ENCODE measurements at places on chromosomes 16 and 17.

DNA sequence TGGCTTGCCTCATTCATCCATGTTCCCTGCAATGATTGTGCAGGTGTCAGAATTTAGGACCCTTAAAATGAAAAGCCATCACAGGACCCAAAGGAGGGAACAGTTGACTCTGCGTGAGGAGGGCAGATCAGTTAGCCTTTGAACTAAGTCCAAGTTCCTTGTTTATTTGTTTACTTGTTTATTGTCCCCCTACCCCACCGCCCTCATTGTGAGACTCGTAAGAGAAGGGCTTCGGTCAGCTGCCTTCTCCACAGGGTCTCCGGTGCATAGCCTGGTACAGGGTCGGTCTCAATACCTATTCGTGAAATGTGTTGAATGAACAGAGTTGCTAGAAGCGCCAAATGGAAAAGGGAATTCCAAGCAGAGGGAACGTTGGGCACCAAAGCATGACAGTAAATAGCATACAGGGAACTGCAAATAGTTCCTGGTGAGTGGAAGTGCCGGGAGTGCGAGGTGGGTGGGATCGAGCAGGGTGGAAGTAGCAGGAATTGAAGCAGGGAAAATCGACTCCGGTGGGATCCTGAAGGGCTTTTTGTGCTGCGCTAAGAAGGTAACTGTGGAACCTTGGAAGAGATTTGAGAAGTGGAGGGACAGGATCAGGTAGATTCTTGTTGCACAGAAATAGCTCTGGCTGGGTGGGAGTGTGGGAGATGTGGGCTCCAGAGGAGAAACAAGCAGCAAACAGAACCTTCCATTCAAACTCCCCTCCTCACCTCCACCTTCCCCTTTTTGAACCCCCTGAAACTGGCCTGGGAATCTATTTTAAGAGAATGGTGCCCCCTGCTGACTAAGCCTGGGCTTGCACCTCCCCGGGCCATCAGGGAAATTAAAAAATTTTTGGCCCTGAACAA lies 12.7 kb downstream of the SLC35B1 start:
- DNase-seq, result no peak

- no peak for DNase-seq
Observed at GRCh38 chr17:17508019-17508535, 11.9 kb upstream of the RASD1 start.

GRCh38 chr16:56493126-56493525 lies 26.7 kb downstream of the BBS2 start:
- DNase-seq, result no peak

- no peak for DNase-seq
Observed at GRCh38 chr16:3152027-3152276, 17.1 kb downstream of the ZNF213 start.

GRCh38 chr17:9223531-9223930 lies 202.2 kb downstream of the NTN1 start:
- no peak for DNase-seq

GRCh38 chr17:56486732-56487131 lies 106.8 kb upstream of the NOG start:
- no peak for DNase-seq

DNA sequence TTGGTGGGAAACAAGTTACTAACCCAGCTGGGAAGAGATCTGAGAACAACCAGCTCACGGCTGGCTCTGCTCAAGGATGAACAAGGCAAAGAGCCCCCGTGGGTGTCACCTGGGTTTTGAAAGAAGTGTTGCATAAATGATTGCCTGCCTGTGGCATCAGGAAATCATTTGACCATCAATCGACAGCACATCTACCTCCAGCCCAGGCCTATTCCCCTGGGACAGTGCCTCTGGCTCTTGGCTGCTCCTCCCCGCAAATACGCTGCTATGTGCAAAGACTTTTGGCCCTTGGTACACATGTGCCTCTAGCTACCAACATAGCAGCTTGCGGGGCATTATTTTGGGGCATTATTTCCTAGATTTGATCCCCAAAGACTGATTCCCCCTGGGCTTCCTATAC lies 39.4 kb upstream of the SMPD3 start:
- no peak for DNase-seq

DNA sequence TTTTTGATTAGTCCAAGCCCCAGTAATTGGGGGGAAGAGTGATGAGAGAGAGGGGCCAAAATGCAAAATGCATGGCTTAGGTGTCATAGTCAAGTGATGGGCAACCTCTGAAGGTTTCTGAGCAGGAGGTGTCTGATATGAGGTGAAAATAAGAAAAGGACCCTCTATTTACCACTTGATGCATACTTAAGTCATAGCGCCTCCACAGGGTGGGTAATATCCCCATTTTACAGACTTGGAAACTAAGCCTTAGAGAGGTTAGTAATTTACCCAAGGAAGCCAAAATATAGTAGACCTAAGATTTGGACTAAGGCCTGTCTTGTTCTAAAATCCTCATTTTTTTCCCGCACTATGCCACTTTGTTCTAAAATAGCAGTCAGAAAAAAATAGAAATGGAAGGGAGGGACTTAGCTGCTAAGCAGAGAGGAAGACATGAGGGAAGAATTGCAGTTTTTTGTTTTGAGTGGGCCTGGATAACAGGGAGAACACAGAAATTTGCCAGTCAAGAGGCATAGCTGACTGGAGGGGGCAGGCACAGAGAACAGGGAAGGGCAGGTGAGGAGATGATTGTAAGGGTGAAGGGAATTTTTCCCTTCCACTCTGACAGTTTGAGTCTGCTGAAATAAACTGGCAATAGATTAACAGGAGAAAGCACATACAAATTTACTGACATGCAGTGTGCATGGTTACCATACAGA lies 2.3 kb upstream of the GRB2 start:
- no peak for DNase-seq

GRCh38 chr17:74690409-74690825 lies 22.3 kb downstream of the CD300LF start:
- no peak for DNase-seq

DNA sequence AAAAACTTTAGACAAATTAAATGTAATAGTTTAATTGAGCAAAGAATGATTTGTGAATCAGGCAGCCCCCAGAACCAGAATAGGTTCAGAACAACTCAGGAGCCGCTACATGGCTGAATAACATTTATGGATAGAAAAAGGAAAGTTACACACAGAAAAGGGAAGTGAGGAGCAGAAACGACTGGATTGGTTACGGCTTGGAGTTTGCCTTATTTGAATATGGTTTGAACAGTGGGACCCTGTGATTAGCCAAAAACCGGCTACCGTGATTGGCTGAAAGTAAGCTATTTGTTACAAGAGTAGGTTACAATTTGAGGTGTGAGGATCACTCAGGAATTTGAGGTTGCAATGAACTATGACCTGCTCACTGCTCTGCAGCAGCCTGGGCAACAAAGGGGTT lies 1139.8 kb downstream of the CDH11 start:
- DNase-seq, result no peak

DNA sequence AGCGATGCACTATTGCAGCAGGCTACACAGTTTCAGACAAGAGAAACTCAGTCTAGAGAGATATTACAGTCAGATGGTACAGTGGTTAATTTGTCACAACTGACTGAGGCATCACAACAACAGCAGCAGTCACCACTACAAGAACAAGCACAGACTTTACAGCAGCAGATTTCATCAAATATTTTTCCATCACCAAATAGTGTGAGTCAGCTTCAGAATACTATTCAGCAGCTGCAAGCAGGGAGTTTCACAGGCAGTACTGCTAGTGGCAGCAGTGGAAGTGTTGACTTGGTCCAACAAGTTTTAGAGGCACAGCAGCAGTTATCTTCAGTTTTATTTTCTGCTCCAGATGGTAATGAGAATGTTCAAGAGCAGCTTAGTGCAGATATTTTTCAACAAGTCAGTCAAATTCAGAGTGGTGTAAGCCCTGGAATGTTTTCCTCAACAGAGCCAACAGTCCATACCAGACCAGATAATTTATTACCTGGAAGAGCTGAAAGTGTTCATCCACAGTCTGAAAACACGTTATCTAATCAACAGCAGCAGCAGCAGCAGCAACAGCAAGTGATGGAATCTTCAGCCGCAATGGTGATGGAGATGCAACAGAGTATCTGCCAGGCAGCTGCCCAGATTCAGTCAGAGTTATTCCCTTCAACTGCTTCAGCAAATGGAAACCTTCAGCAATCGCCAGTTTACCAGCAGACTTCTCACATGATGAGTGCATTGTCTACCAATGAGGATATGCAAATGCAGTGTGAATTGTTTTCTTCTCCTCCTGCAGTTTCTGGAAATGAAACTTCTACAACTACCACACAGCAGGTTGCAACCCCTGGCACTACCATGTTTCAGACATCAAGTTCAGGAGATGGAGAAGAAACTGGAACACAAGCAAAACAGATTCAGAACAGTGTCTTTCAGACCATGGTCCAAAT lies 34.1 kb downstream of the NQO1 start:
- no peak for DNase-seq

GRCh38 chr17:65823713-65824112 lies 262.3 kb upstream of the AXIN2 start:
- no peak for DNase-seq

- no peak for DNase-seq
Observed at GRCh38 chr16:10932959-10933710, 9.1 kb downstream of the DEXI start.

DNA sequence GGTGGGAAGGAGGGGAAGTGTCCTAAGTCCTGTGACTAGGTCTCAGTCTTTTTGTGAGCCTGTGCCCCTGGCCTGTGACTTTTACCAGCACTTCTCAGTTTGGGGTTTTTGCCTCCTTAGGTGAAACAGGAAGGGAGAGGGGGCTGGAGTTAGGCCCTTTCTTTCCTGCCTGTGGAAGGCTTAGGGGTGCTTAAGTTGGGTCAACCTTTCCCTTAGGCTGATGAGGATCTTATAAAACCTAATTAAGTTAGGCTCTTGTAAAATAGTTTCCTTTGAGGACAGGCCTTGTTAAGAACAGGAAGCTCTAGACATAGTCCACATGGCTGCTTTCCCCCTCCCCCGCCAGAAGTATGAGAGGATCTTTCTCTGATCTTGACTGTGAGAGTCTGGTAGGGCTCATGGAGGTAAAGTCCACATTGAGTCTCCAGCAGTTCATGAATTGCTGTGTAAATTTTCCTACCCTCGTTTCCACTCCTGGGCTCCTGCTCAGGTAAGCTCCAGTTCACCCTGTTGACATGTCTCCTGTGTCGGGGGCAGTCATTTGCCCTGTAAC lies 17.0 kb upstream of the DNASE1 start:
- no peak for DNase-seq

DNA sequence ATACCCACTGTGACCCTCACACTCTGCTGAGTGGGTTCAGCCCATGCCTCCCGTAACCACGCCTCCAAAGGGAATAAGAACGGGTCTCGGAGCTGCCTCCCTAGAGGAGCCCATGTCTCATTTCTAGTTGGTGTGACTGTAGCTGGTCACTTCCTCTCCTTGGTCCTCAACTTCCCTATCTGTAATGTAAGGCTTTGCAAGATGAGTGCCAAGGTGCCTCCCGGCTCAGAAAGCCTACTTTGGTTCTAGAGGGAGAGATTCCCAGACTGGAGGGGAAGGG lies 20.8 kb downstream of the C16orf74 start:
- DNase-seq, result no peak

DNA sequence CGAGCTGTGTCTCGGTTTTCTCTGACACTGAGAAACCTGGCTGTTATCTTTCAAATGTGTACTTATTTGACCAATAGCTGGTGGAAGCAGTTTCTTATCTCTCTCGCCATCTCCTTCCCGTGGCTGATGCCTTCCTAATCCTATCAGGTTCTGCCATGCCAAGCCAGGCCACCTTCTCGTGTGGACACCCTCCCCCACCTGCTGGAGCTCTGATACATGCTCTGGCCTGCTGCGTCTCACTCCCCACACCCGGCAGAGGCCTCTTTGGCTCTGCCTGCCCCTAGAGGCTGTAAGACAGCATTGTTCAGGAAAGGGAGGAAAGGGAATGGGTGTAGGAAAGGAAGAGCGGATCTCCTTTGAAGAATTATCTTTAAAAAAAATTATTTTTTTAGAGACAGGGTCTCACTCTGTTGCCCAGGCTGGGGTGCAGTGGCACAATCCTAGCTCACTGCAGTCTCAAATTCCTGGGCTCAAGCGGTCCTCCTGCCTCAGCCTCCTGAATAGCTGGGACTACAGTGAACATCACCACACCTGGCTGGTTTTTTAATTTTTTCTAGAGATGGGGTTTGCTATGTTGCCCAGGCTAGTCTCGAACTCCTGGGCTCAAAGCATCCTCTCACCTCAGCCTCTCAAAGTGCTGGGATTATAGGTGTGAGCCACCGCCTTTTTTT lies 7.5 kb upstream of the ARMC5 start:
- no peak for DNase-seq

GRCh38 chr17:2075336-2076086 lies 20.6 kb downstream of the HIC1 start:
- no peak for DNase-seq

DNA sequence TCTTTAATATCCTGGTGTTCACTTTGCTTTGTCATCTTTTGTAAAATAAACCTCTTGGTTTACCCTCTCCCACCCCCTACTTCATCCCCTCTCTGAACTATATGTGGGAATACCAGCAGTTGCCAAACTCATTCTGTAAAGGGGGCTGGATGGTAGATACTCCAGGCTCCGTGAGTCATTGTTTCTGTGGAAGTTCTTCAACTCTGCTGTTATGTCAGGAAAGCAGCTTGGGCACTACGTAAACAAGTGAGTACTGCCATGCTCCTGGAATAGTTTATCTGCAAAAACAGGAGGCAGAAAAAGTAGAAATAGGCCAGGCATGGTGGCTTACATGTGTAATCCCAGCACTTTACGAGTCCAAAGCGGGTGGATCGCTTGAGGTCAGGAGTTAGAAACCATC lies 17.6 kb downstream of the MVP start:
- DNase-seq, result no peak
